ENCODE measurements at places on chromosomes 5 and 9.

GRCh38 chr5:31895199-31895820 is 256.4 kb downstream of the PDZD2 start:
- DNase-seq = no peak

- DNase-seq = no peak
Measured at GRCh38 chr5:24391816-24392215, 253.0 kb downstream of the CDH10 start.

DNA sequence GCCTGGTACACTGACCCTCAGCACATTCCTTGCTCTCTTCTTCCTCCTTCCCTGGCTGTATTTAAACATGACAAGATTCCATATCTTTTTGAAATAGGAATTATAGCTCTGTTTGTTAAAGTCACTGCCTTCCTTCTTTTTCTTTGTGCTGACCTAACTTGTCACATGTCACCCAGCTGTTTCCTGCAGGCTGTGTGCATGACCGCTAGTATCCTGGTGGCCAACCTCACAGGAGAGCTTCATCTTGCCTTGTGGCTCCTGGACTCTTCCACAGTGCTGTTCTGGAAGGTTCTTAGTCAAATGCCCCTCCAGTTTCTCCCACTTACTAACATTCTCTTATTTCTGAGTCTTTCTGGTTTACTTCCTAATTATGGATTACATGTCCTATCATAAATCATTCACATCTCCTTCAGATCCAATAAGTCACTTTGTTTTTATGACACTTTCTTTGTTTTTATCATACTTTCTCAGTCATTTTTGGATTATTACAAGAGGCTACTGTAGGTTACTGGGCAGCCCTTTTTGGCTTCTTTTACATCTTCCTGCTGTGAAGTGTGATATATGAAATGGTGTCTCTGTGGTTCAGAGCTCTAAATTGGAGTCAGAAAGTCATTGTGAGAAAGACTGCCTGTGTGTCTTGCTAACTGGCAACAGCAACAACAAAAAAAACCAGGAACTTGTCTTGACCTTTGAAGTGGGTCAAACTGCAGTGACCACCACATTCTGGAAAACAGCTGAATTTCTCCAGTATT is 463.6 kb upstream of the DAP start:
- no peak for DNase-seq

GRCh38 chr5:76941442-76941841 is 11.4 kb upstream of the CRHBP start:
- no peak for DNase-seq

DNA sequence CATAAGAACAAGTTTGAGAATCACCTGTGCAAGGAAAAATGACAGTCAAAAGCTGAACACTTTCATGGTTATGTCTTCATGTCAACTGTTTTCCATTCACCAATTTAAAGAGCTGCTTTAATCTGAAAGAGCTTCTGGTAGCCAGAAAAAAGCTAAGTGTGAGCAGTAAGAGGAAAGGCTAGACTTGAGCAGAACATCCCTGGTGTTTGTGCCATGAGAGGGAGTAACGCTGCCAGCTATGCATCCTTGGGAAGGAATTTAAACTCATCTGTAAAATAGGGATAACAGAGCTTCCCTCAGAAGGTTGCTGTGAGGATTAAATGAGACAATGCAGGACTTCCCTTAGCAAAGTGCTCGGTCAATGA is 193.7 kb downstream of the MAPKAP1 start:
- DNase-seq = no peak

- peak; percentile 49 for DNase-seq
Measured at GRCh38 chr5:171601266-171601881, 181.9 kb downstream of the FGF18 start.

- peak; percentile 58 for DNase-seq
Measured at GRCh38 chr9:74777136-74777879, 110.4 kb downstream of the TRPM6 start.

DNA sequence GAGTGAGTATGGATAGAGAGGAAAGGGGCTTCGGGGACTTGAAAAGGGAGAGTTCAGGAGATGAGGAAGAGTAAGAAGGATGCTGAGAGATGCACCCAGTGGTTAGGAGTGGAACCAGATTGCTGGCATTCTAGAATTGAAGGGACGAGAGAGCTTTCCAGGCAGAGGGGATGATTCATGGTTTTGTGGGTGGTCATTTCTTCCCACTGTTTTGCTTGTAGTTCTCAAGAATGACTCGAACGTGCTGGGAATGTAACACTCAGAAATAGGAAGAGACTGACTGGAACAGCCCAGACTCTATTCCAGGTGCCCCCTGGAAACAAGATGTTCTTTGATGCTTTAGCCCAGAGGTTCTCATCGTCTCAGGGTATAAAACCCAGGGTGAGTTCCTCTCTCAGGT is 294.2 kb downstream of the ICE1 start:
- no peak for DNase-seq
